Activated T-helper 1 cell treated with anti-CD3 and anti-CD28 coated beads, Interleukin-12 subunit alpha, Interleukin-12 subunit beta, Interleukin-2, Interleukin-4 antibody, amounts not matched to agents 30 ng/mL and 10 ng/mL and 1 ng/mL, durations not matched to agents 14 hours and 24 hours and 36 hours (primary cell): ENCODE measurements at places on chromosomes 16 and 17. TPM values are rescaled to one million over a fixed set of nuclear protein-coding genes. Genes with fewer than 3 reads are reported as not detected.

DNA sequence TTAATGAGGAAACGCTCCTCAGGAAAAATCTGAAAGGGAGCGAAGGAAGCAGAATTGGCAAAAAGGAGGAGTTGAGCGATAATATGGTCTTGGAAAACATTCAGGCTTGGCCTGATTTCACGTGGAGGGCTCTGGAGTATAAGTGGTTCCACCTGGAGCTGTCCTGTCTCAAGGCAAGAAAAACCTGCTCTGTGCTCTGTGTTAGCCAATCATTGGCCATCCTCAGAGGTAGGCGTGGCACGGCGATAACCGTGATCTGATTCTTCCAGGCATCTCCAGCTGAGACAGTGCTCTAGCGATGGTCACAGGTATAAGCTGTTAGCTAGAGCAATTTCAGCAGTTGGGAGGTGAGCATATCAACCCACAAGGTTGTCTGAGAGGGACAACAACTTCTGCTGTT lies 450.5 kb upstream of the MAF start:
- no peak overlapping the region for H3K4me3 ChIP-seq
- H3K27ac ChIP-seq: no peak overlapping the region
- no peaks in the 10 kb centered on the region for H3K36me3 ChIP-seq
- H3K27me3 ChIP-seq: peaks cover 1% of the 10 kb centered on the region
- no peak for DNase-seq

STRADA gene
- 59.1 and 59.4 TPM in 2 replicates for total RNA-seq

MCRIP1 gene
- total RNA-seq: 56.0 and 62.3 TPM in 2 replicates

DNA sequence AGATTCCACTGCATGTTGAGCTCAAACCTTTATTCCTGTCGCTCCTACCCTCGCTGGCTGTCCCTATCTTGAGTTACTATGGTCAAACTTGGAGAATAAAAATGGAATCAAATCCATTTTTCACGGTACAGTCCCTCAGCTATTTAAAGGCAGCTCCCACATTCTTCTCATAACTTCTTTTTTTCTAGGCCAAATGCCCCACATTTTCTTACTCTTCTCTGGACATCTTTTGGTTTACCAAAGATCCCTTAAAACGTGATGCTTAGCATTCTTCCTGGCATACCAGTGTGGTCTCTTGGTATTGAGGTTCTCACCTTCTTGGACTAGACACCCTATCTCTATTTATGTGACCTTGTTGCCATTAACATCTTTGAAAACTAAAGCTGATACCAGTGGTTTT lies 48.3 kb upstream of the MAF start:
- H3K27ac ChIP-seq: no peak overlapping the region
- peaks cover 10% of the 10 kb centered on the region for H3K4me1 ChIP-seq
- H3K4me3 ChIP-seq: no peak overlapping the region
- peaks cover 5% of the 10 kb centered on the region for H3K36me3 ChIP-seq
- H3K27me3 ChIP-seq: peaks cover 5% of the 10 kb centered on the region
- no peak for DNase-seq
